ENCODE measurements at places on chromosomes 11 and 22.

DNA sequence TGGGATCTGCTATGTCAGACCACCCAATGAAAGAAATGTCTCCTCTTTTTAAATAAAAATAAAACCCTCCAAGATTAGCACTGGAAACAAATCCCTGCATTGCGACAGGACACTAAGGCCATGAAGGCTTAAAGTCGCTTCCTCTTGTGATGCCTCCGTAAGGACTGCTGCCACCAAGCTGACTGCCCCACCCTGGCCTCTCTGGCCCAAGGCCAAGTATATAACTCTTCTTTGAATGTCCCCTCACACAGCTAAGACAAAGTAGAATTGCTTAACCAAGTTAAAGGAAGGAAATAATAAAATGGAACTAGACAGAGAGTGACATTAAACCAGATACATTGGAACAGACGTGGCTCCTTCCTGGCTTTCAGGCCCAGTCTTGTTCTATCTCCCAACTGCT is 7.5 kb upstream of the NRGN start:
- DNase-seq, result no peak

DNA sequence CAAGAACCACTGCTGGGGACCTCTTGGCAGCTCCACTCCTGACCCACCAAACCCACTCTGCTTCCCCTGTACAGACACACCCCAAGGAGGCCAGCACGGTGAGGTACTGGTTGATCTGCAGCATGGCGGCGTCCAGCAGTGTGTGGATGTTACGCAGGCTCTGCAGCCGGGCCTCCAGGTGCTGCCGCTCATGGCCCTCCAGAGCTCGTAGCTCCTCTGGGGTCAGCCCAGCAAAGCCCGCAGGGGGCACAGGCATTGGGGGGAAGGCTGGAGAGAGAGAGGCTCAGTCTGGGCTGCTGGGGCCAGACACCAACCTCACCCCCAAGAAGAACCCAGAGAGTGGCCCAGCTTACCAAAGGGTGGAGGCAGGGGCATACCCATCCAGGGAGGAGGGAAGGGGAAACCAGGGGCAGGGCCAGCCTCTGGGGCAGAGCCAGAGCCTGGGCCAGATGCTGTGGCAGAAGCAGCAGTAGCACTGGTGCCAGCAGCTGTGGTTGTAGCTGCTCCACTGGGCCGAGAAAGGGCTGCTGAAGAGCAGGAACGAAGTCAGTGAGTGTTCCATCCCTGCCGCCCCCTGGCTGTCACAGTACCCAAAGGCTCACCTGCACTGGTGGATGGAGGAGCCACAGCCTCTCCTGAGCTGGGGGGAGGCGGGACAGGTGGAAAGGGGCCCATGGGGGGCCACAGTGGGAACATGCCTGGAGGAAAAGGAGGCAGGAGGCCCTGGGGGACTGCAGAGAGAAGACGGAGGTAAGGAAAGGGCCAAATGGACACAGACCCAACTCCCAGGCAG is 4.5 kb downstream of the SYVN1 start:
- no peak for DNase-seq

- DNase-seq, result no peak
Observed at GRCh38 chr22:31556627-31557203, 60.4 kb downstream of the SFI1 start.

DNA sequence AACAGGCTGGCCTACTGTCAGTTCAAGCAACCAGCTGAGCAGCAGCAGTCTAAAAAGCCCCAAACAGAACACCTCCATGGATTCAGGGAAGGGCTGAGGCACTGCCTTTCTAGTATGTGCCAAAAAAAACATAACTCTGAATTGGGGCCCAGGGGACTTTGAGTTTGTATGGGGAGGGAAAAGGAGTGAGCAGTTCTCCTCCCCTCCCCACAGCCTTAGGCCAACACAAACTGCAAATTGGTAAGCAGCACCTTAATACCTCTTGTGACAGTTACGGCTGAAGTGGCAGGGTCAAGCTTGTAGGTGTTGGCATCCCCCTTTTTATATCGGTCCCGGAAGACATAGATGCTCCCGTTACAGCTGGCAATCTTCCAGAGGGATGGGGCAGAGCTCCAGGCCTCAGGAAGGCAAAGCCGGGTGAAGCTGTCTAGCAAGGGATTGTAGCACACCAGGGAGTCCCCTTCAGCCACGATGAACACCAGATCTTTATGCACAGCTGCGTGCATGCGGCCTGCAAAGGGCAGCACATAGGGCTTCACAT is 6.0 kb downstream of the KBTBD4 start:
- no peak for DNase-seq

- no peak for DNase-seq
Observed at GRCh38 chr22:35352214-35353111, 28.4 kb upstream of the HMOX1 start.

Measured in CD8-positive, alpha-beta memory T cell (primary cell).